GM19239 (cell line): ENCODE measurements at places on chromosomes 12 and 14.

- no peak for DNase-seq
These were observed 45.8 kb downstream of the MLXIP start for GRCh38 chr12:122124370-122124769.

DNA sequence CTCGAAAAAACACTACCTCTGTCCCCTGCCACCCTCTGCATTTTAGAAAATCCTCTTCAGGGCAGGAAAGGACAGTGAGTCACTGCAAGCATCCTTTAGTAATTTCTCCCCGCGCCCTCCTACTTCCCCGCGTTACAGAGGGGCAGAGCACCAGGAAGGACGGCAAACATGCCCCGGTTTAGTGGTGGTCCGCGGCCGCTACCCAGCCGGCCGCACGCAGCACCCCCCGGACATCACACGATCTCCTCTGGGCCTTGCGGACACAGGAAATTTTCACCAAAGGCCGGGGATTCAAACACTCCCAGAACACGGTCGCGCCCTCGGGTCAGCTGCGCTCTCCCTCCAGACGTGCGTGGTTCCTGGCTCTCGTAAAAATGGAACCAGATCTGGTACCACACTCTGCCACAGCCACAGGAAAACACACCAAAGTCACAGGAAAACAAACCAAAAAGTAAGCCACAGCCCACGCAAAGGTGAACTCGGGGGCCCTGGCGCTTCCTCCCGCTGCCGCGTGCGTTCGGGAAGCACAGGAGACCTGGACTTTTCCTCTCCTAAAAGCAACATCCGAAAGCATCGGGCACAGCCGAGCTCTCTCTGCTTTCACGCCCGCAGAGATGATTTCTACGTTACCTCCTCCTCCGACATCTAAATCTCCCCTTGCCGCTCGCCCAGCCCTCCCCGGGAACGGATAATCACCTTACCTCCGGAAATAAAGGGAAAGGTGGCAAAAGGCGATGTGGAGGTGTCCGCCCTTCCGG, 839 bp downstream of the SLC38A1 start:
- no peak for DNase-seq

DNA sequence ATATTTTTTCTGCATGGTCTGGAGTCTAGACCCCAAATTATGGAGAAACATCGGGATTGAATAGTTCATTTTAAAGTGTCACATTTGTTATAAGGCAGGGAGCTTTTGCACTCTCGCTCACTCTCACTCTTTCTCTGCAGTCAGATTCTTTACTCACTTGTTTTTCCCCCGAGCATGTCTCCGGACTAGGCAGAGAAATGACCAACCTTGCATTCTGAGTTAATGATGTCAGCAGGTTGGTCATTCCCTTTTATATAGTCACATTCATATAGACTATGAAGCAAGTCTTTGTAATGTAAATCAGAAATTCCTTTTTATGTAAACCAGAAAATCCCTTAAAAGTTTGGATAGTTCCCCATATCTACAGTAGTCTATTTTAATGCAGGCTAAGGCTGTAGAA, 4.1 kb downstream of the C12orf75 start:
- DNase-seq: no peak

GRCh38 chr12:2082321-2082720, 29.5 kb downstream of the CACNA1C start:
- DNase-seq: no peak

DNA sequence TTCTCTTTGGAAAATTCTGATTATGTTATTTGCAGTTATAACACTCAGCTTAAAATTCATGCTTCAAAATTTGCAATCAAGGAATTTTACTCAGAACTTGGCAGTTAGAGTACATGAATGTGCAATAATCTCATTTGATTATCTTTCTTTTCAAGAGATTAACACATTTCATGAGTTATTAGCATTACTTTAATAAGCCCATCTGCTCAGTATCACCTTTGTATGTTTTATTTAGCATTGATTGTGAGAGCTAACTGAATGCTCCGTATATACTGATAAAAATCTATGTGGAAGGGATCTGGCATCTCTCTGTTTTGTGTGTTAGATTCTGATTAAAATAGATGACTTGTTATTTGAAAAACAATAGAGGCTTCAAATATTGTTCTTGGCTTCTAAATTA, 55.6 kb upstream of the CPNE8 start:
- DNase-seq: no peak

DNA sequence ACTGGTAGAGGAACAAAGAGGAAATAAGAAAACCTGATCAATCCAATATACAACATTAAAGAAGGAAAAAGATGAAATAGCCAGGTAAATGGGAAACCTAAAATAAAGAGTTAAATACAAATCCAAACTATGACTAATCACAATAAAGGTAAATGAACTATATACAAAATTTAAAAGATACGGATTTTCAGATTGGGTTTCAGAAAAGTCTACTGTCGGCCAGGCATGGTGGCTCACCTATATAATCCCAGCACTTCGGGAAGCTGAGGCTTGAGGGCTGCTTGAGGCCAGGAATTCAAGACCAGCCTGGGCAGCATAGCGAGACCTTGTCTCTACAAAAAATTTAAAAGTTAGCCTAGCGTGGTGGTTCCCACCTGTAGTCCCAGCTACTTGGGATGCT, 39.9 kb upstream of the CHGA start:
- no peak for DNase-seq

DNA sequence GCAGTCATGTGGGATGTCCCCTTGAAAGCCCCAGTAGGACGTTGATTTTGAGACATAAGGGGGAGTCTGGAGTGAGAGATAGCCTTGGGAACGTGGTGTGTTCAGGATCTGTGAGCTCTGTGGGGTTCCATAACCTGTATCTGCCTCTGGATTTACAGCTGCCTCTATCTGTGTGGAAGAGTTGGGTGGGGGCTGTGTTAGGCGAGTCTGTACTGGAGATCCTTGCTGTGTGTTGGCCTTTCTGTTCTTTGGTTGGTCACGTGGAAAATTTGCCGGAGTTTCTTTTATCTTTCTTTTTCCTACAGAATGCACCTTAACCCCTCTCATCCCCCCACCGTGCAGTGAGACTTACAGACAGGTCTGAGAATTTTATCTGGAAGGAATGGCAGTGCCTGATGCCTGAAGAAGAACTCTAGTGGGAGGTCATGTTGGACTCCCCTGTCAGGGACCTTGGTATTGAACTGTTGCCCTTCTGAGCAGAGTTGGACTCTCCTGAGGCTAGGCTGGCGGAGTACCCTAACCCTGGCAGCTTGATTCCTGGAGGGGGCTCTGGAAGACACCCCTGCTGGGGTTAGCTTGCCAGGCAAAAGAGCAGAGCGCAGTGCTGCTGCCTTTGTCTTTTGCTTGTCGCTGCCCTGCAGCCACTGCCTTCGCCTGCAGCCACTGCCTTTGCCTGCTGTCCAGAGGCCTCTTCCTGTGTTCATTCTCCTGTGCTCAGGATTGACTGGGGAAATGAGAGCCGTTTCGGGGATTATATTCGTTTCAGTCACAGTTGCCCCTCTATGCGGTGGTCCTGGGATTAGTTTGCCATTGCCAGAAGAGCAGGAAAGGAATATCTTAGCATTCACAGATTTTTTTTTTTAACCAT, 34.1 kb downstream of the ZNF664 start:
- DNase-seq: no peak

DNA sequence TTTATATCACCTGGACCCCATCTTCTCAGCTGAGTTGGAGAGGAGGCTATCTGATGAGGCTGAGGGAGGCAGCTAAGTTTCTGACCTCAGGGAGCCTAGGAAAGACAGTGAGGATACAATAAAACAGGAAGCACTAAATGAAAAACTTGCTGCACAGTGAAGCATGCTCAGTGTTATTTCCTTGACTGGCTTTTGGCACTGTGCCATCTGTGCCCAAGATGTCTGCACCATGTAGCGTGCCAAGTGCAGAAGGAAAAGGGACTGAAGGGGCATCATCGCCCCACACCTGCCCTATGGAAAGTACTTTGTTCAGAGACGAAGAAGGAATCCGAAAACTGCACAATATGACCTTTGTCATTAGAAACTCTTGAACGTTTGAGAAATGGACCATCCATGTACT, 102.7 kb downstream of the ANO4 start:
- no peak for DNase-seq

- no peak for DNase-seq
These were observed 158.0 kb downstream of the KCNA5 start for GRCh38 chr12:5201554-5202218.

- DNase-seq: no peak
These were observed 45.0 kb upstream of the STAB2 start for GRCh38 chr12:103542078-103542477.

DNA sequence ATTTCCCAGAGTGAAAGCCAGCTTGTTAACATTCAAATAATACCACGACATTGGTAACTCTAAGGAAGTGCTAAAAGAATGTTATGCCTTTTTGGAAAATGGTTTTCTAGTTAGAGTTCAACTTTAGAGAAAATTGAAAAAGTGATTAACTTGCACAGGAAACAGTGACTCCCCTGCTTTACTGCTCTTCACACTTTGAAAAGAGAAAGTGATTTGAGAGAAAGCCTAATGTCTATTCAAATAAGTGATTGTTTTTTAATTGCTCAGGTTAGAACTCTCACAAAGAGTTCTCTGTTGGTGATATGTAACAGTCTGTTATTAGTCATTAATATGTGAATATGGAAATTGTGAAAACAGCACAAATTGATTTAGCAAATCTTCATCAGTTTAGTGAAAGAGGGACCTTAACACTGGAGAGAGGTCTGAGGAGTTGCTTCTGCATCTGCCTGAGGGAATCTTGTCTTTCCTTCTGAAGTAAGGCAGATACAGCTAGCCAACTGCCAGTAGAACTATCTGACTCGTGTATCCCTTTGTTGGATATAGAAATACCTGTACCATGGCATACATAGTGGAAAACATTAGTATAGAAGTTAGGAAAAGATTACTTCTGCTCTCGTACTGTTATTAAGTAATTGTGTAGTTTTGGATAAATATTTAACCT, 25.5 kb downstream of the ATF7IP start:
- DNase-seq: no peak

DNA sequence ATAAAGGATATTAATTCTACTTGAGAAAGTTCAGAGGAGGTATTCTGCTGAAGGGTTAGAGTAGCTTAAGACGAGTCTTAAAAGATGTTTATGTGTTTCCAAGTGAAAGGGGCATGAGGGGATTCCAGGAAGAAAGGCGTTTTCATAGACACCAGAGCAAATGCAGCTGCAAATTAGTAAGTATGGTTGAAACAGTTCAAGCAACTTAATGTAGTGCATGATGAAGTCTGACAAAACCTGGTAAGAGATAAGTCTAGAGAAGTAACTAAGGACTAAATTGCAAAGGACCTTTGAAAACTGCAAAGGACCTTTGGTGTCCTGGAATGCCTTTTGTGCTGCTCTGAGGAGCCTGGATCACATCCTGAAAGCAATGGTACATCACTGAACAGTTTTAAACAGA, 11.5 kb downstream of the LUM start:
- DNase-seq: no peak

- no peak for DNase-seq
These were observed 326.1 kb downstream of the CACNA1C start for GRCh38 chr12:2378835-2379330.

DNA sequence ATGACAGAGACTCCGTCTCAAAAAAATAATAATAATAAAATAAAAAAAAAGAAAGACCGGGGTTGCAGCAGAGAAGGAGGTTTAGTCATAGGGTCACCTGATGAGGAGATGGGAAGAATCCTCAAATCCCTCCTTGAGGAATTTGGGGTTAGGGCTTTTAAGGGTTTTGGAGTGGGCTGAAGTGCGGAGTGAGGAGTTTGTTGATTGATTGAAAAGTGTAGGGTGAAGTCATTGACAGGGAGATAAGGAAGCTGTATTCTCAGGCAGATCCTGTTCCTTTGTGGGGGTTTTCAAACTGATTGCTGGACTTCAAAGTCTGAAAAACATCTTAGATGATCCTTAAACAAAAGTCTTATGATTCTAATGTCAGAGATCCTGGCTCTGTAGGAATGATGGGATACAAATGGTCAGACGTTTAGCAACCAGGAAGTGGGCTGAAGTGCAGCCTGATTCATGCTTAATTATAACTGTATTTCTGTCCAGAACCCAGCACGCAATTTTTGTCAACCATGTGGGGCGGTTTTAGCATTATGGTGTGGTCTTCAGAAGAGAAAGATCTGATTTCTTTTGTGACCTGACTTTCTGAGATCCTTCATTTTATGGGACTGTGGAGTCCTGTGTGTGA, 16.0 kb downstream of the FNTB start:
- no peak for DNase-seq

GRCh38 chr12:95205016-95205624, 12.1 kb downstream of the FGD6 start:
- DNase-seq: no peak

DNA sequence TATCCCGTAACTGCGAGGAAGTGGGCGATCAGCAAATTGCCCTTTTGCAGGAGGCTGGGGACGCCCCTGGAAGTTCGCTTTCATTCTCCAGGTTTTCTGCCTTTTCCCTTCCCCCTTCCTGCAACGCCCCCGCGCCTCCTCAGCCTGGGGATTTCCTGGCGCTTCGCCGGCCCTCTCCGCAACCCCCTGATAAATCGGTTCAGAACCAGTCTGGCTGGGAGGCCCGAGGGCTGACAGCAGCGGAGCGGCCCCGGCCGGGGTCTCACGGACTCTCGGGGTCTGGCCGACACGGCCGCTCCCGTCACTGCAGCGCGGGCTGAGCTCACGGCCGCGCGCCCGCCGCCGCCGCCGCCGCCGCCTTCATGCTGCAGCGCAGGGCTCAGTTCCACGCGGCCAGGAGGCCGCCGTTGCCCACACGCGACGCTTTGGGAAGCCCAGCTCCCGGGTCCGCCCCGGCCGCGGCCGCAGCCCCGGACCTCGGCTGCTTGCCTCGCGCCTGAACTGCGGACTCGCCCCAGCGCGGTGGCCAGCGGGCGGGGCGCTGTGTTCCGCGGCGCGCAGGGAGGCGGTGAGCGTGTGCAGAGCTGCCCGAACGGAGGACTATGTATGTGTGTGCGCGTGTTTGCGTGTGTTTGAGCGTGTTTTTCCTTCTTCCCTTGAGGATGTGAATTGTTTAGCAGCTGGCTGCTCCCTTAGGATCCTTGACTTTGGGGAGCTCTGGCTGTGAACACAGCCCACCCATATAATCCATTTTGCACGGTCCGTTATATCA, at the start of gene LRFN5:
Gene LRFN5, plus strand, starts transcription at position 345 of the 772 bp plus-strand sequence.
- DNase-seq: no peak

GRCh38 chr12:49043856-49044258, 16.7 kb downstream of the KMT2D start:
- DNase-seq: peak; percentile 77

DNA sequence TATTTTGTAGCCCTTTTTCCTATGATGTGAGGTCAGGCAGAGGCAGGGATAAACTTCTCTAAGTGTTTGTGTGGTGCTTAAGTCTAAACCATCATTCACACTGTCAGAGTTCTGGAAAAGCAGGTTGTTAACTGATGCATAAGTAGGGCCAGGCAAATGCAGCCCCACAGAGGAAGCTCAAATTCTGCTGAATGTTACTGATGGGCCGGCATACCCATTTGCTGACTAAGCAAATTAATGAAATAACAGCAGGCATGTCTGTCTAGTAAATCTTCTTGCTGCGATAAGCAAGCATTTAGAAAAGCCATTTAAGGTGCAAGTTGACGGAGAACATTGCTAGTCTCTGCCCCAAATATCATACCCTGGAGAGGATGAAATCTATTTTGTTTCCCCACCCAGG, 523.2 kb upstream of the CCDC196 start:
- DNase-seq: no peak
